ENCODE measurements at places on chromosomes 12 and 14.

DNA sequence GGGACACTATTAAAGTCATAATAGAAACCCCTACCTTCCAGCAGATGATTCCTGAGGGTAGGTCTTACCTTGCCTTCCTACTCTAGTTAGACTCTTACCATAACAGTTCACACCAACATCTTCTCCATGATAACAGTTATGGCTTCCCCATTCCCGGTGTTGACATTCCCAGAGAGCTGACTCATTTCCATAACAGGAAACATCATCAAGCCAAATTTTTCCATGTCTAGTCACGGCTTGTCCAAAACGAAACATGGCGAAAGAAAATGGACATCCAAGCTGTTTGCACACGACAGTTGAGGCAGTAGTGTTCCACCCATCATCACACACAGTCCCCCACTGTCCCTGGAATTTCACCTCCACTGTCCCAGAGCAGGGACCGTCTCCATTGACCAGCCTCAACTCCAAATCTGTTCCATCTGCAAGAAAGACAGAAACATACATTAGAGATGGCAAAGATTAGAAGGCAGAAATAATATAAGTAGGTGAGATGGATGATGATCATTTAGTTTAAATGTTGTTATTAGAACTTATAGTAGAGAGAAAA is 10.6 kb downstream of the CD163L1 start:
- H3K36me3 ChIP-seq: no peaks in the 10 kb centered on the region
- no peak for DNase-seq
- no peak overlapping the region for H3K4me3 ChIP-seq
- no peaks in the 10 kb centered on the region for H3K4me1 ChIP-seq

DNA sequence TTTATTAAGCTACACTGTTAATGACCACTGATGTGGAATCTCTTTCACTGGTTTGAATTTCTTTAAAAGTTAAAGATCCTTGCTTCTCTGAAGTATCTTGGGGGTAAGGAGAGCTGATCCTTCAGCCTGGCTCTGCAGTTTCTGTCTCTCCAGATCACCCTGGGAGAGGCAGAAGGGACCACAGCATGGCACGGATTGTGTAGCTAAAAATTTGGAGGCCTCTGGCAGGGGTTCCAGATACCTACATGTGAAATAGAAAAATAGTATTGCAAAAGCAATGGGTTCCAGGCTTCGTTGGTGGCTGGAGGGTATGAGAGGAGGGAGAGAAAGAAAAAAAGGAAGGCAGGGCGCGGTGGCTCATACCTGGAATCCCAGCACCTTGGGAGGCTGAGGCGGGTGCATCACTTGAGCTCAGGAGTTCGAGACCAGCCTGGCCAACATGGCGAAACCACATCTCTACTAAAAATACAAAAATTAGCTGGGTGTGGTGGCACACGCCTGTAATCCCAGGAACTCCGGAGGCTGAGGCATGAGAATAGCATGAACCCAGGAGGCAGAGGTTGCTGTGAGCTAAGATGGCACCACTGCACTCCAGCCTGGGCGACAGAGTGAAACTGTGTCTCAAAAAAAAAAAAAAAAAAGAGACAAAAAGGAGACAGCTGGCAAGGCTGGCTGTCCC is 3.4 kb downstream of the CHST11 start:
- no peak for DNase-seq
- H3K27ac ChIP-seq: peak overlapping the region; percentile 94
- peak overlapping the region; percentile 95 for H3K4me3 ChIP-seq
- no peaks in the 10 kb centered on the region for H3K36me3 ChIP-seq
- no peaks in the 10 kb centered on the region for H3K27me3 ChIP-seq

GRCh38 chr12:66119870-66120241 is 10.7 kb downstream of the LLPH start:
- H3K27ac ChIP-seq: no peak overlapping the region
- H3K4me1 ChIP-seq: peaks cover 23% of the 10 kb centered on the region
- no peaks in the 10 kb centered on the region for H3K27me3 ChIP-seq
- no peak overlapping the region for H3K4me3 ChIP-seq
- DNase-seq: no peak
- H3K36me3 ChIP-seq: peaks cover 29% of the 10 kb centered on the region

GRCh38 chr14:105136401-105137322 is 31.9 kb downstream of the JAG2 start:
- H3K4me3 ChIP-seq: no peak overlapping the region
- DNase-seq: no peak
- no peaks in the 10 kb centered on the region for H3K36me3 ChIP-seq
- no peaks in the 10 kb centered on the region for H3K4me1 ChIP-seq
- H3K27ac ChIP-seq: no peak overlapping the region

- H3K4me3 ChIP-seq: no peak overlapping the region
- H3K27me3 ChIP-seq: peaks cover 9% of the 10 kb centered on the region
- peaks cover 1% of the 10 kb centered on the region for H3K36me3 ChIP-seq
- DNase-seq: no peak
- no peak overlapping the region for H3K27ac ChIP-seq
Measured at GRCh38 chr12:127162307-127162706, 1104.7 kb upstream of the TMEM132C start.

DNA sequence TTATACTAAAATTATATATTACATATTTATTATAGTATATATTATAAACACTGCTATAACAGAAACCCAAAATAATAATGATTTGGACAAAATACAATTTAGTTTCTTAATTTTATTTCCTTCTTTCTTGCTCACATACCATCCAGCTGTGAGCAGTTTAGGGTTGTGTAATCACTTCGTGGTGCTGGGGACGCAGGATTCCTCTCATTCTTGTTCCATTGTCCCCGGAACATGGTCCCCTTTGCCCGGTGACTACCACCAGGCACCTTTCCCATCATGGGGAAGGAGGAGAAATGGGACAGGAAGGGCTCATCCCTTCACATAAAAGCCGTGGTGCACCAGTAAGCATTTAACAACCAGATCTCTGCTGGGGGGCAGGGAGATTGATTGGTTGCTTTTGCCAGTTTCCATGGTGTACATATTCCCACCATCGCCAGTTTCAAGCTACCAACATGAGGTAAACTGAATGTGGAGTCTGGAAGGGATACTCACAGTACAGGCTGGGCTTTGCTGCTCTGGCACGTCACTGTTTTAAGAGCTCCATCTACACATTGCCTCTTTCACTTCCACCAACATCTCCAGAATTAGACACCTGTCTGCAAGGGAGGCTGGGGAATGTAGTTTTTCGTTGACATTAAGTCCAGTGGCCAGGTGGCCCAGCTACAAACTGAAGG is 191.5 kb downstream of the TMEM132C start:
- H3K4me1 ChIP-seq: no peaks in the 10 kb centered on the region
- H3K27ac ChIP-seq: no peak overlapping the region
- DNase-seq: no peak
- no peaks in the 10 kb centered on the region for H3K36me3 ChIP-seq
- no peaks in the 10 kb centered on the region for H3K27me3 ChIP-seq
- no peak overlapping the region for H3K4me3 ChIP-seq

DNA sequence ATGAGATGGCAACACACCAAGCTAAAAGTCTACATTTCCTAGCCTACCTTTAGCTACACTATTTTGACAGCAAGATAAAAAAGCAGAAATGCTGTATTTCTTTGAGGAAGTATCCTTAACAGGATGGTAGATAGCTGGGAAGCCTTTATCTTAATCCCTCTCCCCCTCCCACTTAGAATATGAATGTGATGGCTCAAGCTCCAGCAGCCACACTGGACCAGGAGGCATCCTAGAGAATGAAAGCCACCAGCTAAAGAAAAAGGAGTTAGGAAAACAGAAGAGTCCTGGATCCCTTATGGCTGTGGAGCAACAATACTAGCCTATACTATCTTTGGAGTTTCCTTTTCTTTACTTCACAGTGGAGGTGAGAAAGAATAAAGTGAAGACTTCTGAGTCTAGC is 15.1 kb downstream of the NAP1L1 start:
- H3K4me1 ChIP-seq: peaks cover 62% of the 10 kb centered on the region
- H3K27ac ChIP-seq: peak overlapping the region; percentile 74
- no peak for DNase-seq
- no peak overlapping the region for H3K4me3 ChIP-seq

- H3K36me3 ChIP-seq: no peaks in the 10 kb centered on the region
- no peak overlapping the region for H3K27ac ChIP-seq
- no peaks in the 10 kb centered on the region for H3K4me1 ChIP-seq
- H3K4me3 ChIP-seq: no peak overlapping the region
Measured at GRCh38 chr12:120416490-120417216, 21.3 kb upstream of the COX6A1 start.

DNA sequence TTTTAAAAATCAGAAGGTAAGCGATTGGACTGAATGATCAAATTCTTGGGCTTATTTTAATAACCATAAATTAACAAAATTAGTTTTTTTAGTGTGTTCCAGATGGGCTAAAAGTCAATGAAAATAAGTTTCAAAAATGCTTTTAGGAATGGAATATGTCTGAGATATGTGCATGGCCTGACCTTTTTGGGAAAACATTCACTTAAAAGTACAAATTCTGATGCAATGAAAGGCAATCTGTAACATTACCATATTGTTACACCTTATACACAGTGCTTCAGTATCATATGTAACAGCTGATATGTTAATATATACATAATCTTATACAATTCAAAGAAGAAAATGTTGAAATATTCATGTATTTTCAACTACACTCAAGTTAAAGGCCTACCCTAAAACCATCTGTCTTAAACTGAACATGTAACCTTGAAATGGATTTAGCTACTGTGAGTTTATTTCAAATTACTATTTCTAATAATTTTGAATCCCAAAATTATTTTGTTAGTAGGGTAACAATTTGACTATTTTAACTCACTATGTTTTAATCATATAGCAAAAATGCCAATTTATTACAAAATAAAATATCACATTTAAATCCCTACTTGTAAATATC is 84.8 kb downstream of the EEA1 start:
- peaks cover 14% of the 10 kb centered on the region for H3K36me3 ChIP-seq
- no peak overlapping the region for H3K27ac ChIP-seq
- no peaks in the 10 kb centered on the region for H3K27me3 ChIP-seq
- peaks cover 3% of the 10 kb centered on the region for H3K4me1 ChIP-seq
- no peak overlapping the region for H3K4me3 ChIP-seq

GRCh38 chr12:52149651-52150241 is 42.1 kb downstream of the KRT80 start:
- H3K4me1 ChIP-seq: peaks cover 5% of the 10 kb centered on the region
- peaks cover 12% of the 10 kb centered on the region for H3K27me3 ChIP-seq
- no peaks in the 10 kb centered on the region for H3K36me3 ChIP-seq
- H3K27ac ChIP-seq: no peak overlapping the region
- no peak overlapping the region for H3K4me3 ChIP-seq

GRCh38 chr14:68623307-68623706 is 169.6 kb downstream of the ZFP36L1 start:
- DNase-seq: no peak
- H3K27ac ChIP-seq: no peak overlapping the region
- no peak overlapping the region for H3K4me3 ChIP-seq
- no peaks in the 10 kb centered on the region for H3K27me3 ChIP-seq

GRCh38 chr12:114406984-114407841 is 1.3 kb upstream of the TBX5 start:
- H3K27ac ChIP-seq: no peak overlapping the region
- peaks cover 100% of the 10 kb centered on the region for H3K27me3 ChIP-seq
- DNase-seq: no peak
- H3K4me3 ChIP-seq: no peak overlapping the region
- H3K4me1 ChIP-seq: peaks cover 16% of the 10 kb centered on the region
- no peaks in the 10 kb centered on the region for H3K36me3 ChIP-seq

DNA sequence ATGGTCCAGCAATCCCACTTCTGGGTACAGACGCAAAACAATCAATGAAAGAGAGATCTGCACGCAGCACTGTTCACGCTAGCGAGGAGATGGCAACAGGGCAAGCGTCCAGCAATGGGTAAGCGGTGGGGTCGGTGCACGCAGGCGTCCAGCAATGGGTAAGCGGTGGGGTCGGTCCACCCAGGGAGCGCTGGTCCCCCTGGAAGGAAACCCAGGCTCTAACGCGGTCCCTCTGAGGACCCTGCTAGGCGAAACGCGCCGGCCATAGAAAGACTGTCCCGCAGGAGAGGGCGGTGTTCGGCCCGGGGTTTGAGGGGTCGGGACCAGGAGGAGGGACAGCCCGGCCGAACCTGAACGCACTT is 618 bp upstream of the PGAM5 start:
- H3K27ac ChIP-seq: peak overlapping the region; percentile 94
- H3K36me3 ChIP-seq: peaks cover 7% of the 10 kb centered on the region
- H3K27me3 ChIP-seq: no peaks in the 10 kb centered on the region
- H3K4me3 ChIP-seq: peak overlapping the region; percentile 89

GRCh38 chr14:91067186-91067585 is 6.7 kb upstream of the RPS6KA5 start:
- H3K4me3 ChIP-seq: peak overlapping the region; percentile 76
- no peaks in the 10 kb centered on the region for H3K27me3 ChIP-seq
- DNase-seq: peak; percentile 75
- peak overlapping the region; percentile 82 for H3K27ac ChIP-seq

- peaks cover 41% of the 10 kb centered on the region for H3K27me3 ChIP-seq
- no peak for DNase-seq
- peaks cover 12% of the 10 kb centered on the region for H3K4me1 ChIP-seq
- no peak overlapping the region for H3K27ac ChIP-seq
Measured at GRCh38 chr14:73233564-73233963, 3.7 kb upstream of the PAPLN start.

DNA sequence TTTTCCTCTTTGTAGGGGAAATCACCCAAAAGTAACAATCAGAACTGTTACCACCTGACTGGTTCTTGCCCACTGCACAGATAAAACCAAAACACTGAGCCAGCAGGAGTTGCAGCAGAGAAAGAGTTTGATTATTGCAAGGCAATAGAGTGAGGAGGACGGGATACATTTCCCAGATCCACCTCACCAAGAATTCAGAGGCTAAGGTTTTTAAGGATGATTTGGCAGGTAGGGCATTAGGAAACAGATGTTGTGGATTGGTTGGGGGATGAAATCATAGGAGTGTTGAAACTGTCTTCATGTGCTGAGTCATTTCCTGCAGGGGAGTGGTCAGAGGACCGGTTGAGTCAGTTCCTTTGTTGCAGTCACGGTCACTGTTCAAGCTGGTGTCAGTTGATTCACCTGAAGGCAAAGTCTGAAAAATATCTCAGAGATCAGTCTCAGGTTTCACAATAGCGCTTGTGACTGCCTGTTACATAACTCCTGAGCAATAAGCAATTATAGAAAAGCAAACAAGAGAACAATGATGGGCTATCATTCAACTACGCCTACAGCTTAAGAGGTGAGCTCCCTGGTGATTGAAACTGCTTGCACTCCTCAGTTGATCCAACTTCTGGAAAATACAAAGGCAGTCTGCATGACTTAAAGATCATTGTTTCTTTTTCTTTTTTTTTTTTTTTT is 20.3 kb upstream of the AMN1 start:
- peak overlapping the region; percentile 23 for H3K4me3 ChIP-seq
- no peak for DNase-seq
- peaks cover 6% of the 10 kb centered on the region for H3K36me3 ChIP-seq
- peaks cover 43% of the 10 kb centered on the region for H3K4me1 ChIP-seq
- peak overlapping the region; percentile 69 for H3K27ac ChIP-seq

All from naive thymus-derived CD8-positive, alpha-beta T cell (primary cell).